Daoy (cell line): ENCODE measurements at places on chromosomes 2 and 18. TPM values are rescaled to one million over a fixed set of nuclear protein-coding genes. Genes with fewer than 3 reads are reported as not detected.

GRCh38 chr2:191056228-191056627 is 42.3 kb upstream of the STAT1 start:
- no peak for DNase-seq

DNA sequence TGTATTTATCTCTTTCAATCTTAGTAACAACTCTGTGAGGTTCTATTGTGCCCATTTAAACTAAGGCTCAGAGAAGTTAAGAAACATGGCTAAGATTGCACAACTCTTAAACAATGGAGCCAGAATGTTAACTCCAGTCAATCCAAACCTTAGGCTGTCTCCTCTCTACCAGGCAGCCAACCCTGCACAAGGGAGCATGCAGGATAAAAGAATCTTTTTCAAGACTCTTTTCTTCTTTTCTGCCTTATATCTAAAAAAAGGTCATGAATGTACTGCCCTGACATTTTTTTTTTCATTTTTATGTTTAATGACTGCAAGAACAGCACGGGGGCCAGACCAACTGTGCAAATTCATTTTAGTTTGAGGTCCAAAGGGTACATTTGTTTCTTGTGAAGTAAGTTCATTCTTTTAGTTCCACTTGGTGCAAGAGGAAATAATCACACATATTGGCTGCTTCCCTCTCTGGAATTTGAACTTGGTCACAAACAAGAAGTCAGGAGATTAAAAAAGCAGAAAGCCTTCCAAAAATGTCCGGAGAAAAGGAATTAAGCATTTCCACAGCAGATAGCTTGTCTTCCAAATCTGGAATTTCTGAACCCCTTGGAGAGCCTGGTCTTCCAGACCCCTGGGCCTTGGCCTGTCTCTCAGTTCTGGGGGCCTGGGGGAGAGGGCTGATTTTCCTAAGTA is 96.0 kb upstream of the RIOK3 start:
- no peak for DNase-seq

The VRK2 gene
- 24.1 and 24.3 TPM in 2 replicates for total RNA-seq

The PSD4 gene
- total RNA-seq: 7.5 and 13.3 TPM in 2 replicates

DNA sequence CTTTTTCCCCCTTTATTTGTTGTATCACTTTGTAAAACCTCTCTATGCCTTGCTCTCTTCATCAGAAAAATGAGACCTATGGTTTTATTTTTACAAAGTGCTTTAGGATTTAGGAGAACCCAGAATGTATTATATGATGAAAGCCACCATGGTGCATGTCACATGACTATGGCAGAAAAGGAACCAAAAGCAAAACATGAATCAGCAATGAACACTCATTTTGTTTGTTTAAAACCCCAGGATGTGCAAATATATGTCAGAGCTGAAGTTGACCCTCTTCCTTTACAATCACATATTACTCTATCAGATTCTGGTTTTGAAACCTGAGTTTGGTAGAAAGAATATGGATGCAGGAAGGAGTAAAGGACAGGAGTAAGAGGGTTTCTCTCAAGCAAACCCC is 70.0 kb downstream of the FIGN start:
- peak; percentile 12 for DNase-seq

The HOXD11 gene
- total RNA-seq: 13.4 and 14.0 TPM in 2 replicates

- no peak for DNase-seq
Measured at GRCh38 chr2:197264332-197264731, 46.2 kb downstream of the ANKRD44 start.

DNA sequence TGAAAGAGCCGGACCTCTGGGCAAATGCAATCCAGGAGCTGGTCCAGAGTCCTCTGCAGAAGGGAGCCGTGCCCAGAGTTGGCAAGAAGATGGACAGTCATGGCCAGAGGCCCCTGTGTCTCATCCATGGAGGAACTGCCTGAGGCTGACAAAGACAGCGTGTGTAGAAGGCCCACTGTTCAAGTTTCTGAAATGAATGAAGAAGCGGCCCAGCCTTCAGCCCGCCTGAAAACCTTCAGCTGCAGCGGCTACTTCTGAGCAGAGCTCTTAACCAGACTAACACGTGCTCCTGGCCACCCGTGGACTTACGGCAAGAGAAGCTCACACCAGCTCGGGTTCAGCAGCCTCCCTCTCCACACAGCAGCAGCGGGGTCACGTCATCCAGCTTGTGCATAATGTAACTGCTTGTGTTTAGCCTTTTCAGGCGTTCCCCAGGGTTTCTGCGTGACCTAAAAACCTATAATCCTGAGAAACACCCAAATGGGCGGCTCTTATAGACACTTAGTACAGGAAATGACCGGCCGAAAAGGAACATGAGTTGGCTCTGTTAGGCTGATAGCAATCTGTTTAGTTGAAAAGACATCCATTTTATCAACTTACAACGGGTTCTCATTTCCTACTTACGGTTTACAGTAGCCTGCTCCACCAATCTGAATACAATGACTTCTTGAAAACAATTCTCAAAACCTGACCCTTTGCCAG is at the start of gene FAM124B:
TSS of gene FAM124B (minus strand) at position 467 of the 702 bp plus-strand sequence. CDS start at position 128, 339 bp downstream.
- DNase-seq: peak; percentile 56

The GPR35 gene
- total RNA-seq: 0.33 and 1.1 TPM in 2 replicates

The ANTXR1 gene
- total RNA-seq: 7.5 and 11.1 TPM in 2 replicates

The SERPINB11 gene
- not detected in 2 replicates for total RNA-seq

The AQP12B gene
- total RNA-seq: not detected in 2 replicates

GRCh38 chr18:48646976-48647375 is 108.1 kb downstream of the CTIF start:
- DNase-seq: no peak

DNA sequence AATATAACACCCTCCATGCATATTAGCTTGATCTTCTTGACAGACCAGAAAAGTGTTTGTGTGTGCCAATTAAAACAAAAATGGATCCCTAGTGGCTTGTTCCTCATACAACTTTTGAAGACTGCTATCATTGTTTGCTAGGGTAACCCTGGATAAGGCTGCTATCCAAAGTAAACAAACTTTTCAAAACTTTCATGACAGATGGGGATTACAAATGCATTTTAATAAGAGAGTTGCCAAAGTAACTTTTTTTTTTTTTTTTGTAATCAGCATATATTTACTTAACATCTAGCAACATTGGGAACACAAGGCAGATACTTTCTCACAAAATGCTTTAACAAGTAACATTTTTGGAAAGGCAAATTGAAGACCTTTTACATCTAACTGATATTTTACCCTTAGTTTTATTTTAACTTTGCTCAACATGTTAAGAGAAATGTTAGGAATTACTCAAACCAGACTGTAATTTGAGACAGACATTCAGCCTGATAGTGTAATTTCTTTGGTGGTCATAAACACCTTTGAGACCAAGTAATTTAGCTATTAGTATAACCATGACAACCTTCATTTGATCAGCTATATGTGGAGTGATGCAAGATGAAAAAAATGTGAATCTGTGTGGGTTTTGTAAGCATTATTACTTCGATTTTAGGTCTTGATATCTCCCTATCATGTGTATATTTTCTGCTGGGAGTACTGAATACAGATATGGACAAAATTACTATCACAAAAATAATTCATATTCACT is 300.9 kb downstream of the ARHGAP15 start:
- peak; percentile 4 for DNase-seq

DNA sequence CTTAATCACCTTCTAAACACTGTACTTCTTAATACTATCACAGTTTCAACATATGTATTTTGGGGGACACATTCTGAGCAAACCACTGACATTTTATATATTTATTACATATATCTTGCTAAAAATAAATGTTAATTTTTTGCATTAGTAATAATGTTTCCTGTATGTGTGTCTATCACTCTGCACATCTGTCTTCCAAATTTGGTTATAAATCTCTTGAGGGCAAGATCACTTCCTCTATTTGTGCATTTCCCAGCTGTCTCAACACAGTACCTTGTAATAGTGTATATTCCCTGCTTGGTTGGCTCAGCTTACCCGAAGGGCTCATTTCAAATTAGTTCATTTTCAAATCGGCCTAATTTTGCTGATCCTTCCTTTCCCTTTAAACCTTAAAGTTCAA is 617.1 kb upstream of the GYPC start:
- DNase-seq: no peak

DNA sequence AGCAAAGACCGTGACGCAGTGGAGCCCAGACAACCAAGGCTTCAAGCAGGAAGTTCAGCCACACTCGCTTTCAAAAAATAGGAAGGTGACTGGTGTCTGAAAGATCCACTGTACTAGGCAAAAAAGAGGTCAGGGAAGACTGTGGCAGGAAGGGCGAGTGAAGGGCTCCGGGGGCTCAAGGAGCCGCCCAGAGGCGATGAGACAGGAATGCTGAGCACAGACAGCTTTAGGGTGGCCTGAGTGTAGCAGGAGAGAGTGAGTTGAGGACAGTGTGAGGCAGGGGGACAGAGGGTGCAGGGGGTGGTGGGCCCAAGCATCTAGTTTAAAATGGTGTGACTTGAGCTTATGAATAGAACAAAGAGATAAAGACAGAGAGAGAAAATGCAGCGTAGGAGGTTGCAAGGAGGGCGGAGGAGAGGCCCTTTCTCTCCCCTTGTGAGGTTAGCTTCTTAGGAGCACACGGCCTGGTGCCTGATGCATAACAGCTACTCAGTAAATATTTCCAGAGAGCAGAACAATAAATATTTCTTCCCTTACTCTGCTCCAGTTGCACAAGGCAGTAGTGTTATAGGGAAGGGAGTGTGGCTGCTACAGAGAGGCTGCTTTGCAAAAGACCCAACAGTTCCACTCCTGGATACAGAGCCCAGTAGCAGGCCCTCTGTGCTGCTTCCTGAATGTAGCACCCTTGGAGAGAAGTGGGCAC is 789.7 kb upstream of the RAB6C start:
- no peak for DNase-seq

DNA sequence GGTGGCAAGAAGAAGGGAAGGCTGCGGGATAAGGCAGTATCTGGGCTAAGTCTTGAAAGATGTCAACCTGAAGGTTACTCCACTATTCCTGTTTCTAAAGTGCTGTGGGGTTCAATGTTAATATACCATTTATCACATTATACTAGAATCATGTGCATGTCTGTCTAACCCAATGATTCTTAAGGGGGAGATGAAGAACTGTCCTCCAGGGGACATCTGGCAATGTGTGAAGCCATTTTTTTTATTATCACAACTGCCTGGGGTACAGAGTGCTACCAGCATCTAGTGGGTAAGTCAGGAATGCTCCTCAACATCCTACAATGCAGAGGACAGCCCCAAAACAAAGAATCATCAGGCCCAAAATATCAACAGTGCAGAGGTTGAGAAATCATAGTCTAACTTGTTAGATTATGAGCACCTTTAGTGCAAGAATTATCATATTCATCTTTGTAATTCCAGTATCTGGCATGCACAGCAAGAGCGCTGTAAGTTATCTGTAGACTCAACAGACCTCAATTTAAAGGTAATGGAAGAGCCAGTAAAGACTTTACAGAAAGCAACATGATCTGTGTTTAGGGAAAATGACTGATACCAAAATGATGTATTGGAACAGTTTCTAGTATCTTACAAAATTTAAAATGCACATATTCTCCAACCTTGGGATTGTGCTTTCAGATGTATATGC is 26.3 kb downstream of the SP3 start:
- DNase-seq: no peak

DNA sequence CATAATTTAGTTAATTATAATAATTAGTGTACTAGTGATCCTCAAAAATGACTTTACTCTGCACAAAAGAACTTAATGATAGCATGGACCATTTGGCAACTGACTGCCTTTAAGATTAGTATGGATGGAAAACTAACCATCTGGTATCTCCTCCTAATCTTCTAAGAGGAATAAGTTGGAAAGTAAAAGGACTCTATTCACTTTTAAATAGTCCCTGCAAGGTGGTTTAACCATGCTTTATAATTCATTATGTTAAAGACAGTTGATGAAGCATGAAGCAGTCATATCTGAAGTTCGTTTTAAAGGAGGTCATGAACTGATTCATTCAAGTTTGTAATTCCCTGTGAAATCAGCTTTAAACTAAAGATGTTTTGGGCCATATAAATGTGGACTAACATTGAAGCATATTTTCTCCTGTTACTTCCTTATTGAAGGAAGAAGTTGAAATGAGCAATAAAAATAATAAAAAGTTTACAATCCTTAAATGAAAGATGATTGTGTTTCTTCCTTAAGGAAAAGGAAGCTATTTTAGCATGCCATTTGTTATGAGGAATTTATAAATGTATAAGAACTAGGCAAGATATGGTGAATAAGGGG is 446.0 kb downstream of the XIRP2 start:
- DNase-seq: no peak

GRCh38 chr2:65386989-65387388 is 45.4 kb downstream of the SPRED2 start:
- no peak for DNase-seq

DNA sequence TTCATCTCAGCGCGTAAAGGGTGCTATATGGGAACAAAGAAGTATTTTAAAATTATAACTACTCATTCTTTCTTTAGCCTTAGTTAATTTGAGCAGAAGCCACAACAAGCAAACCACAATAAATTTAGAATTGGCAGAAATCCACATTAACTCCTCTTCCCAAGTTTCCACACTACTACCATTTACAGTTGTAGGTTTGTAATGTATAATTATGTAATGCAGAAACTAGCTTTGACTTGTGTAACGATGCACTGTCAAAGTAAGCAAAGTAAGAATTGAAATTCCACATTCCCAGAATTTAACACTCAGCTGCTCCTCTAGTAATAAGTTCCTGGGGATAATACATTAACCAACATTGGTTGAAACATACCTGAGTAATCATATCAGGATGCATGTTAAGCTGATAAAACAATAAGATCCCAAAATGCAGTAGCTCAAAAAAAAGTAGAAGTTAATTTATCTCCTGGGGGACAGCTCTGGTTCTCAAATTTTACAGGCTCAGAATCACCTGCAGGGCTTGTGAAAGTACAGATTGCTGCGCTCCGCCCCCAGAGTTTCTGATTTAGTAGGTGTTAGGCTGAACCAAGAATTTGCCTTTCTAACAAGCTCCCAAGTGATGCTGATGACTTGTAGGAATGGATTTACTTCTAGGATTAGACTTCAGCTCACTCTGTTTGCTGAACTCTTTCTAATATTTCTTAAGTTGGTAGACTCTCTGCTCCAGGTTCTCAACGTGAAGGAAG is 9.9 kb downstream of the GRP start:
- DNase-seq: no peak
